ENCODE measurements at places on chromosomes 7 and 10.

- no peak for DNase-seq
These were observed 42.6 kb upstream of the CFAP46 start for GRCh38 chr10:132984801-132985545.

DNA sequence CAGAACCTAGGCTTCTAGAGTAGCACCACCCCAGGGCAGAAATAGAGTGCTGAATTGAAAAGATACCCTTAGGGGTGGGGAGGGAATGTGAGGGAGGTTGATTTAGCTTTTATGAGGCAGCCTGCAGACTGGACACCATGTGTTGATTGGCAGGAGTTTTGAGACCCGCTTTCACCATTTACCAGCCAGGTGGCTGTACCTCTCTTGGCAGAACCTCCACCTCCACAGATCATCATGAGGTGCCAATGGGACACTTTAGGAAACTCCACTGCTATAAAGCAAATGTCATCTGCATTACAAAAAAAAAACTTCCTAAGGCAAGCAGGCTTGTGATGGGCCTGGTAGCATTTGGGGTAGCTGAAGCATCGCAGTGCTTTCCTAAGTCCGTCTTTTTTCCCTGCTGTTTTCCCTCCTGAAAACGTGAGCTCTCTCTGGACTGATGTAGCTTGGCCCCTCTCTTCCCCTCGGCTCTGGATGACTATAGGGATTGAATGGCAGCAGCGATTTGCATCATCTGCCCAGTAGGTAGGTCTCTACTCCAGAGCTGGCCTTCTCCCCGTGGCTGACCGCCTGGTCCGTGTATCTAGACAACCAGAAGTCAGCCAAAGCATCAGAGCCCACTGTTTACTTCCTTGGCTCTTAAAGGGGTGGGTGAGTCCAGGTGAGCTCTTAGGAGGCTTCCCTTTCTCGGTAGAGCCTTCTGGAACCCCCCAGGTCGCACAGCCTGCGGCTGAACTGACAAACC lies 1.3 kb downstream of the PCBD1 start:
- no peak for DNase-seq

GRCh38 chr10:31759124-31759798 lies 169.4 kb downstream of the ARHGAP12 start:
- peak; percentile 58 for DNase-seq

GRCh38 chr7:69047151-69047754 lies 551.0 kb upstream of the AUTS2 start:
- DNase-seq, result no peak

All from activated T-cell treated with anti-CD3 and anti-CD28 coated beads for 4 hours (primary cell).